Kidney glomerular epithelial cell (primary cell): ENCODE measurements at places on chromosomes 7 and 10.

DNA sequence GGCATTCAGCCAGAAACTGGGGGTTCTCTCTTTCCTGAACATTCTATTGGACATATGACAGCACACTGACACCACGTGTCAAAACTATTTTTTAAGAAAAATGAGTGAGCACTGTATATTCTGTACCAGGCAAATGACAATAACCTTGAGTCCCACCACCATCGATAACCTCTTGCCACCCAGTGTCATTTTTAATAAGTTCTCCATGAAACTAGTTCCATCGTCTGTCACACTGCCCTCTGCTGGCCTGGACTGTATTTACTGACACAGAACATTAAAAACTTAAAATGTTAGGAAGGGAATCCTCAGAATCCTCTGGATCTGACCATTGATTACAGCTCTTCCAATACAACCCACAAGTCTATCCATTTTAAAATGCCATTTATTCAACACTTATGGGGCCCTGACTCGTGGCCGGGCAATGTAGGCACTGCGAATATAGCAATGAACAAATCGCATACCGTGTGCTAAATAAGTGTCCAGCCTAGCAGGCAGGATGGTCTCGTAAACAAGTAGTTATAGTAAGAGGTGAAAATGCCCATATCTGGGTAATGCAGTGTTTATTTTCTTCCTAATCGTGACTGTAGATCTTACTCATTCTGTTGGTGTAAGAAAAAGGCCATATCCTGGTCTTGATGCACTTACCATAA lies 35.9 kb upstream of the CACNB2 start:
- peak; percentile 16 for DNase-seq

DNA sequence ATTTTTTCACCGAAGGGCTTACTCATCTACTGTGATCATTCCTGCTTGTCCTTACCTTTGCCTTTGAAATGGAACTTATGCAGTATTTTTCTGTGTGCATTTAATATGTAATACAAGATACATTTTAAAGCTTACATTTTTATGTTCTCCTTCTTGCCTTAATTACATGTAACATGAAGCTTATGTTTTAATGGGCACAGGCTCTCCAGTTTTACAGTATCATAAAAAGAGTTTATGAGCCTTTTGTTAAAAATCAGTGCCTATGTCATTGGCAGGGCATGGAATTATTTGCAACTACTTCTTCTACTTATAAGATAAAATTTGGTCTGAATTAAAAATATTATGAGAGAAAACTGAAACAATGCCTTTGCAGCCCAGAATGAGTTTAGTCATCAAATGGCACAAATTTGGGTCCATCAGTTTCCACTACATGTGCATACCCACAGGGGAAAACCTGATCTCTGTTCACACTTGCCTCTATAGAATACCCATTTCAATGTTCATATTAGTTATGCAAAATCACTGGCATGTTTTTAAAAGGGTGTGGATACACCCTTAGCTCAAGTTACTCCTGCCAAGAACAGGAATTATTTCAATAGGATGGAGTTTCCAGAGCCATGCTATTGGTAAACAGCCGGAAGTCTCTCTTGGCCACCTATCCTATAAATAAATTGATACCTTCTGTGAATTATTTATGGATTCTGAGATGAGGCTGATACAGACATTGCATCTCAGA lies 27.9 kb upstream of the WNT16 start:
- no peak for DNase-seq

DNA sequence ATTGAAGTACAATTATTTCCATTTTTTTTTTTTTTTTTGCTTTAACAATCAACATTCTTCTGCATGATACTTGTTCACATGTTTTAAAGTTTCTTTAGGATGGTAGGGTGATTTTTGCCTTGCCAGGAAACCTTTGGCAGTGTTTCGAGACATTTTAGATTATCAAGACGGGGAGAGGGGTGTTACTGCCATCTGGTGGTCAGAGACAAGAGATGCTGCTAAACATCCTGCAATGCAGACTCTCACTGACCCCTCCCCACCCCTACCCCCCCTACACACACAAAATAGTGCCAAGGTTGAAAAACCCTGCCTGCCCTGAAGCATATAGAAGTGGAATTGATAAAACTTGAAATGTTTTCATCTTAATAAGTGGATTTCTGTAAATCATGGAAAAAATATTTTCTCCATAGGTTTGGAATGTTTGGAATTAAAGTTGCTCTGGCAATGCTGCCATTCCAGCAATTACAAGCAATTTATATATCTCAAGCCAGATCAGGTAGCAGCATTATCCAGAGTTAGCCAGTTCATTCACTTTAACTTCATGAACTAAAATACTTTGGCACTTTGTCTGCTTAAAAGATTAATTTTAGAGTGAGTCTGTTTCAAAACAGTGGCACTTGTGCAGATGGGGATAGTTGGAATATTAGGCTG lies 62.1 kb downstream of the SDHAF3 start:
- DNase-seq = peak; percentile 57

DNA sequence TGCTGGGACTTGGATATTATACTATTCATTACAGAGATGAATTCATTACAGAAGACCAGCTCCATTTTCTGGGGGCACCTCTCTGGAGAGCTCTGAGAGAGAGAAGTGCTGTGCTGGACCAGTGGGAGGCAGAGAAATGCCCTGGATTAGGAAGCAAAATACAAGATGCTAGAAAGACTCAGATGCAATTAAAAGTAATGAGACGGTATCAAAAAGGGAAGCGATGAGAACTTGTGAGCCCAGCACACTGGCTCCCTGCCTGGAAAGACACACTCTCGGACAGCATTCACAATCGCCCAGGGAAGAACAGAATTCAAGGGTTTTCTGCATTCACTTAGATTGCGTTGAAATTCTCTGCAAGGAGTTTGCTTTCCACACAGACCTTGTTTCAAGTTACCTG lies 3.5 kb upstream of the FRAT2 start:
- DNase-seq = no peak

GRCh38 chr7:124764847-124765400 lies 668 bp downstream of the GPR37 start:
- DNase-seq = no peak

- DNase-seq = peak; percentile 9
Measured at GRCh38 chr10:65032867-65033769, 1511.9 kb downstream of the REEP3 start.

GRCh38 chr7:90474284-90475210 lies 5.1 kb downstream of the PTTG1IP2 start:
- DNase-seq = peak; percentile 43

DNA sequence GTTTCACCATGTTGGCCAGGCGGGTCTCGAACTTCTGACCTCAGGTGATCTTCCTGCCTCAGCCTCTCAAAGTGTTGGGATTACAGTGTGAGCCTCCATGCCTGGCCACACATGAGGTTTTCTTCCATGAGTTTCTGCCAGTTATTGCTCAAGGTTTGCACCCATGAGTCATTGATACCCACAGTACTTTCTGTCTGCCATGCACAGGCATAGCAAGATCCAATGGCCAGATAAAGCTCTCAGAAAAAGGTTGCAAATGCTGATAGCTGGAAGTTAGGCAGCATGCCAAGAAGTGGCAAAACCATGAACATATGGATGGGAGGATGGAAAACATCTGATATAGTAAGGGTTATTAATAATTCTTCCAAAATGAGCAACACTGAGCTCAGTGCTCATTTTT lies 298.7 kb upstream of the NRG3 start:
- no peak for DNase-seq

GRCh38 chr10:119051775-119052174 lies 22.3 kb downstream of the NANOS1 start:
- no peak for DNase-seq

- no peak for DNase-seq
Measured at GRCh38 chr7:119708891-119709290, 564.1 kb upstream of the KCND2 start.

- DNase-seq = no peak
Measured at GRCh38 chr10:97948822-97949221, 81.6 kb downstream of the CRTAC1 start.

DNA sequence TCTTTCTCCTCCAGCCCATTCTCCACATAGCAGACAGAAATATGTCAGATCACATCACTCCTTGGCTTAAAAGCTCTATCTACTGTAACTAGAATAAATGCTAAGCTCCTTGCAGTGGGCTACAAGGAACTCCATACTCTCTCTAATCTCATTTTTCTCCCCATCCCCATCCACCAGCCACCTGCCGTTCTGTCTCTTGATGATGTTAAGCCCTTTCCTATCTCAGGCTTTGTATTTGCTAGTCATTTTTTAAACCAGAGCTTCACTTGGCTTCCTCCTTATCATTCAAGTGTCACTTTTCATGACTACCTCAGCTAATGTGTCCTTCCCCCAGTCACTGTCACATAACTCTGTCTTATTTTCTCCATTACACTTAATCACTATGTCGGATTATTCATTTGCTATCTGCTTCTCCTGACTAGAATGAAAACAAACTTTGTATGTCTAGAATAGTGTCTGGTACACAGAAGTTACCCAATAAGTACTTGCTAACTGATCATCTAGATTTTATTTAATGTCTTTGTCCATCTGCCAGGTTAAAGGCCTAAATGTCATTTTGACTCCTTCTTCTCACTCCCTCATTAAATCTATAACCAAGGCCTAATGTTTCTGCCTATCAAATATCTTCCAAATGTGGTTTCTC lies 87.2 kb upstream of the RPA3 start:
- DNase-seq = no peak

- DNase-seq = no peak
Measured at GRCh38 chr10:121078036-121078435, 226.9 kb downstream of the WDR11 start.

GRCh38 chr10:86941991-86942421 lies 15.4 kb downstream of the MMRN2 start:
- no peak for DNase-seq

DNA sequence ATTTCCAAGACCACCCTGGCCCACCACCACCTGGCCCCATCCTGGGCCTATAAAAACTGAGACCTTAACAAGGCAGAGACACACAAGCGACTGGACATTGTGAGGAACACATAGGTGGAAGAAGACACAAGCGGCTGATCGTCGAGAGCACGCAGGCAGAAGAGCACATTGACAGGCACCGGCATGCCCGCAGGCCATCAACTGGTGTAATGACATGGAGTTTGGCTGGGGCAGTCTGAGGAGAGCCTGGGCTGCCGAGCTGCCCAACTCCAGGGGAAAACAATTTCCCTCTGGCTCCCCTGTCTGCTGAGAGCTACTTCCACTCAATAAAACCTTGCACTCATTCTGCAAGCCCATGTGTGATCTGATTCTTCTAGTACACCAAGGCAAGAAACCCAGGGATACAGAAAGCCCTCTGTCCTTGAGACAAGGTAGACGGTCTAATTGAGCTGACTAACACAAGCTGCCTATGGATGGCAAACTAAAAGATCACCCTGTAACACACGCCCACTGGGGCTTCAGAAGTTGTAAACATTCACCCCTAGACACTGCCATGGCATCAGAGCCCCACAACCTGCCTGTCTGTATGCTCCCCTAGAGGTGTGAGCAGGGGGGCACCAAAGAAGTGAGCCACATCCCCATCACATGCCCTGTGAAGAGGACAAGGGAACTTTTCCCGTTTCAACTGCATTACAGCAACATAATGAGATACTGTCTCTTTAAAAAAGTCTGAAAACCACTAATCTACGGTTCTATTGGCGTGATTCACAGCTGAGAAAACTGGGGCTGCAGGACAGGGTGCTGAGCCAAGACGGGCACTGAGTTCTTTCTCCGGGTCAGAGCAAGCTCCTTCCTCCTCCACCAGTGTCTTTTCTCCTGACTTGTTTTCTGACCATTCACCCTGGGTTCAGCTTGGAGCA lies 18.5 kb upstream of the TNS3 start:
- DNase-seq = peak; percentile 80

GRCh38 chr7:83204715-83205114 lies 42.0 kb upstream of the PCLO start:
- no peak for DNase-seq

GRCh38 chr7:143069912-143070500 lies 17.9 kb downstream of the OR6V1 start:
- DNase-seq = no peak

- no peak for DNase-seq
Measured at GRCh38 chr10:35467186-35467585, 130.9 kb downstream of the CCNY start.

DNA sequence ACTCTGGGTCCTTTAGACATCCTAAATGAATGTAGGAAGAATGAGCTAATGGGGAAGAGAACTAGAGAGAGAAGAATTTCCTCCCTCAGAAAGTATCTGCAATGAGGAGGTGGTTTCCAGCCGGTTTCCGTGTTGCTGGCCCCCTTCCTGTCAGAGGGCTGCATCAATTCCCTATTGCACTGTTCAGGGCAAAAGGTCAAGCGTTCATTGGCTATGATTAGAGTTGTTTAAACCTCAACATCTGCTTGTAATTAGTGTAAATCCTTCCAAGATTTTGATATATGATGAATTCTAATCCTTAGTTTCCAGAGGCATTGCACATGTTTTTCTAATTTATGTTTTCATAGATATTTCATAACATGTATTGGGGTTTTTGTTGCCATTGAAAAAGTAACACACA lies 107.3 kb upstream of the SGCE start:
- DNase-seq = no peak

- DNase-seq = no peak
Measured at GRCh38 chr10:109027534-109028185, 895.7 kb downstream of the XPNPEP1 start.

DNA sequence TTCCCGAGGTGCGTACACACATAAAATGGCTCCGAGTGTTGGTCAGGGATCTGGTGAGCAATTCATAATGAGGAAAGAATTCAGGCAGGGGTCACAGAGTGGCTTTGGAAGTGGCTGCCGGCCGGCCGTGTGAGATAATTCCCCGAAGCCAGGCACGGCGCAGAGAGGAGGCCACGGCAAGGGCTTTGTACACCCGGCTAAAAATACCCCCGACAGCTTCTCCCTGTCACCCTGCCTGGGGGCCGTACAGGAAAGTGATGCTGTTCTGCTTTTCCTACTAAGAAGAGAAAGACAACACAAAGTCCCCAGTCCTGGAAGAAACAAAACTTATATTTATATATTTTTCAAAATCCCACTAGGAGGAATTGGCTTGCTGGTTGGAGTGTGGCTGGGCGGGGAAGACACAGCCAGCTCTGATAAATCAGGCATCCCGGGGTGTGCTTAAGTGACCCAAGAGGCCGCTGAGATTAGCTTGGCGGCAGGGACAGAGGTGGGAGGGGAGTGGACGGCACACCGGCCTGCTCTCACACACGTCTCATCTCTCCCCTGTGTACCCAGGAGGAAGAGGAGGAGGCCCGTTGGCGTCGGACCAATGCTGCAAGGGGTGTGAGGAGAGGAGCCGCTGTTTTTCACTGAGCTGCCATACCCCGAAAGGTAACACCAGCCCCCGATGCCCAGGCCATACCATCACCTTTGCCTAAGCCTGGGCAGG lies 70.5 kb downstream of the ZMIZ1 start:
- peak; percentile 73 for DNase-seq

DNA sequence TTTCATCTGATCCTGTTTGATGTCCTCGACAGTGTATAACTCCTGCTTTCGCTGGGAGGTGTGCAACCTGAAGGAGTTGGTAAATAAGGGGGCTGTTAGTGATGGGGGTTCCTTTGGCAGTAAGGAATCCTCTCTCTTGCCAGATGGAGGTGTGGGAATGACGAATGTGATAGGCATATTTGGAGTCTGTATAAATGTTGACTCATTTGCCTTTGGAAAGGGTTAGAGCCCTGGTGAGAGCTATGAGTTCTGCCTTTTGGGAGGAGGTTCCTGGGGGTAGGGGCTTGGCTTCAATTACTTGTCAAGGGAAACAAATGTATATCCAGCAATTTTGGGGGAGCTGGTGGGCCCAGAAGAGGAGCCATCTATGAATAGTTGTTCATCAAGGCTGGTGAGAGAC lies 11.4 kb upstream of the CHST3 start:
- DNase-seq = no peak
